ENCODE measurements at places on chromosomes 3 and 15.

DNA sequence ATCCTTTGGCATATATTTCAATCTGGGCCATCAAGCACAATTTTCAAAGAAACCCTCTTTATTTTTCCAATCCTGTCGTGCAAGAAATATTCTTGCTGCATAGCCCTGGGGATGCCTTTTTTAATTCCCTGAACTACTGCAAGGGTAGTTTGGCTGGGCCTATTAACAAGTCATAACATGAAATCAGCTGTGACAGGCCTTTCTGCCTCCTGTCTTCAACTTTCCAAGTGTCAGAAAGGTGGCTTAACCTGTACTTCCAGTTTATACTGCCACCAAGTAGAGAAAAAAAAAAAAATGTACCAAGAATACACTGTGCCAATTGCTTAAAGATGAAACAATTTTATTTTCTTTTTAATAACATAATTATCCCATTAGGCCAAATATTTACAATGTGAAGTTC is 32.4 kb upstream of the SPPL2A start:
- no peak for DNase-seq

DNA sequence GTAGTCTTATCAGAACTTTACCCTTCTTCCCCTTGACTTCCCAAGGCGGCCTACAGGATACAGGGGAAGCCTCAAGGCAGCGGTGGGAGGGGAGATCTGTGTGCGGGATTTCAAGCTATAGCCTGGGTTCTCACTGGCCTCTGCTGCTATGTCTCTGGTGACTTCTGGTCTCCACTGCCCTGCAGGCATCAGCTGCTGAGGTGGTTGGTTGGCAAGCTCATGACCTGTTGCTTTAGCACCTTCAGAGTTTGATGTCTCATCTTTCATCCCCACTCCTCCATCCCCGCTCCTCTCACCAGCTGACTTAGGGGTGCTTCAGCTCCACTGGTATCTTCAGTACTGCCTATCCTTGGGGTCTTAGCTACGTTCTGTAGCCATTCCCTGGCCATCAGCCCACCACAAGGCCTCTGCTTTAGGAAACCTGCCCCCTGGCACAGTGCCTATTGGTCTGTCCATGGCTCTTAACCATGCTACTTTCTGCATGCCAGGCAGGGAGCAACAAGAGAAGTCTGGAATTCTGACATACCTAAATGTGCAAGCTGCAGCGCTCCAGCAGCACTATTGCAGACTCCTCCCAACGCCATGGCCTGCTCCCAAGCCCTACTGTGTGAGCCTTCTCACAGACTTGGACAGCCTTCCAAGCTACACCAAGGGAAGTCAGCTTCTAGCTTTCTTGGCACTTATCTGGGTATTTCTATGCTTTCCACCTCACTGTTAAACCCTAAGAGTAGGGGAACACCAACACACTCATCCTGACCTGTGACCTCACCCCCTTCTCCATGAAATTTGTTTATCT is 1.8 kb upstream of the YEATS2 start:
- no peak for DNase-seq

DNA sequence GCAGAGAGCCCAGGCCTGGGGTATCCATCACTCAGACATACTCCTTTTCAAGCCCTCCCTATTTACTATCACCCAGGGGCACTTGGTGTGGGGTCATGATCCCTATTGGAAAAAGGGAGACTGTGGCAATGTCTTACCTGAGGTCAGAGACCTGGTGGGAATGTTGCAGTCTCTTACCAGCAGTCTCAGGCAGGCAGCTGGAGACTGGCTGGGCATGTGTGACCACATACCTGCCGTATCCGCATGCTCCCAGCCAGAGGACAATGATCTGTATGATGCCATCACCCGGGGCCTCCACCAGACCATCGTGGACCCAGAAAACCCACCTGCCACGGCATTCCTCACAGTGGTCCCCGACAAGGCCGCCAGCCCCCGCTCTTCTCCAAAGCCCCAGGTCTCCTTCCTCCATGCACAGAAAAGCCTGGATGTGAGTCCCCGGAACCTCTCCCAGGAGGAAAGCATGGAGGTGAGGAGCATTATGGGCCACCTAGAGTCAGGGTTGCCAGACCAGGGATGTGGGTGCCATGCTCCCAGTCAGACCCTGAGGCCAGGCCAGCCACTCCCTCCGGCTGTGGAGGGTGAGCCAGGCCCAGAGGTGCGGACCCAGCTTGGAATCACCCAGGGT is 5.9 kb downstream of the SH2D7 start:
- no peak for DNase-seq

DNA sequence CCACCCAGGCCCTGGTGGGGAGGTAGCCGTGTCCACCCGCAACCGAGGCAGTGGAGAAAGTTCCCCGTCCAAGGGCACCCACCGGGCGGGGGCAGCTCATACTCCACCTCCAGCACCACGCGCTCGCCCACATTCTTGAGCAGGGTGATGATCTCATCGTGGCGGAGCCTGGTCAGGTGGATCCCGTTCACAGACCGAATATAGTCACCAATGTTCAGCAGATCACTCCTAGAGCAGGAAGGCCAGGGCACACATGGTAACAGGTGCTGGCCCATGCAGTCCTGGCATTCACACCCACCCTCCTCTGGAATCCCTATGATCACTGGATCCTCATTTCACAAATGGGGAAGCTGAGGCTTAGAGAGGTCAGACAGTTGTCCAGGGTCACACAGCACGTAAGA is 15.8 kb downstream of the GRIP2 start:
- no peak for DNase-seq

DNA sequence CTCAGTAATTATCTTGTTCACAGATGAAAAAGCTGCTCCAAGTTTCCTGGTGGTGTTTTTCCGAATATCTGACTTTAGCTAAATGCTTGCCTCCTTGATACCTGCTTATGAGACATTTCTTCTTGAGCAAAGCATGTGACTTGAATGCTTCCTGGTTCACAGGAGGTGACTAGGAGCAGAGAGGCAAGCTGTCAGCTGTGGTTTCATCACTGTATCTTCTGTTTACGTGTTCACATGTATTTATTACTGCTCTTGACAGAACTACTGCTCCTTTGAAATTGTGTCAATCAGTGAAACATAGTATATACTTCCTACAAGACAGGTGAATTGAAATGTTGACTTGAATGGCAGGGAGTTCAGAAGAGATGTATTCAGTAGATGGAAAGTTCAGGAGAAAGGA is 8.9 kb upstream of the SPPL2A start:
- peak; percentile 36 for DNase-seq

GRCh38 chr15:67305506-67305905 is 50.9 kb downstream of the IQCH start:
- no peak for DNase-seq

DNA sequence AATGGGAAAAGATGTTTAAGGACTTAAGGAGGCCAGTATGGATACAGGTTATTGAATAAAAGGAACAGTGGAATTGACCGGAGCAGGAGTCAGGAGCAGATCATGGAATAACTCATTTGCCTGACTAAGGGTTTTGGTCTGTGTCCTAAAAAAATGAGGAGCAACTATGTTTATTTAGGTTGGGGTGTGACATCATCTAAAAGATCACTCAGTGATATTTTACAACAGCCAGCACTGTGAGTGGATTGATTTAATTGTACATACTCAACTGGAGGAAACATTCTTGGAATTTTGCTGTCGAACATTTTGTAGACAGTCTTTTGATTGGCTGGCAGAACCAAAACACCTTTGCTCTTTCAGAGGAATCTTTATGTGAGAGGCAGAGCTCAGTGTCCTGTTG is 348.6 kb upstream of the CDIN1 start:
- DNase-seq, result no peak

GRCh38 chr15:88491158-88491557 is 23.6 kb downstream of the MRPS11 start:
- no peak for DNase-seq

GRCh38 chr3:52349611-52350395 is 33.7 kb downstream of the DNAH1 start:
- DNase-seq, result no peak

DNA sequence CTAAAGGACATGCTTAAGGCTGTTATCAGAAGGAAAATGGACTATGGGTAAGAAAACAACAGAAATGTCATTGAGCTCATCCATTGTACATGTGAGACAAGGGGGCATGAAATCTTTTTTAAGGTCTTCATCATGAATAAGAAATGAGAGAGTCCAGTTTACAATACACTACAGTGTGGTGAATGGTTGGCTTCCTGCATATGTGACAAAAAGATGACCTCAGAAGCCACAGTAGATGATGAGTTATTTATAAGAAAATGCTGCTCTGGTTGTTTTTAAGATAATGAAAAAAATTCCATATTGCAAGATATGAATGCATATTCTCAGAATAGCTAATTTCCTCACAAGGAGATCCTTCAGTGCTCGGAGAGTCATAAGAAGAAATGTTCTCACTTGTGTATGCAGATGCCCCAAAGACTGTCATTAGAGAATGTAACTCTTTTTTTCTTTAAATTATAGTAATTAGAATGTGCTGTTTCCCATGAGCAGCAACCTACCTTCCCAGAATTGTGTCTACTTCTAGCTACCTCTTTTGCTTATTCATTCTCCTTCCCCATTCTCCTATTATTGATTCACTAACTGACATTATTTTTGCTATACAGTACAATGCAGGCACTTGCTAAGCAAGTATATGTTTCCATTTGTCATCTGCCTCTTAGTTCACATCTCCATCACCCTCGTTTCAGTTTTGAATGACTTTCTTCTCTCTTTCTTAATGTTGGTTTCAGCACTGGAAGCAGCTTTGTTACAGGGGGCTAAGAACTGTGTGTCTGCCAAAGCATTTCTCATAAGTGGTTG is 152.0 kb upstream of the PEX5L start:
- no peak for DNase-seq

- DNase-seq, result no peak
Observed at GRCh38 chr3:116927918-116928317, 218.3 kb downstream of the TUSC7 start.

- DNase-seq, result peak; percentile 97
Observed at GRCh38 chr15:72783004-72783639, 436 bp downstream of the ADPGK start.

DNA sequence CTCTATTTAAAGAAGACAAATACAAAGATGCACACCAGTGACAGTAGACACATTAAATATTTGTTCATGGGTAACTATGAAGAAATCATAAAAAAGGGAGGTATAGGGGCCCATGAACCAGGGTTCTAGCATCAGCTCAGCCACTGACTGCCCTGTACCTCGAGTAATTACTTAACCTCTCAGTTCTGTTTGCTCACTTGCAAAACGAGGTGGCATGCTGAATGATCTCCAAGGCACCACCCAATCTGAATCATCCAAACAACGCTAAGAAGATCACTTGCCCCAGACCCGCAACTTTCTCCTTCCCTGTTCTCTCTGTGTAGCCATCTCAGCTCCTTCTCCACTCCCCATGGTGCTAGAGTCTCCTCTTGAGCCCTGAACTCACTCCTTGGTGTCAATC is 374.7 kb downstream of the VPS13C start:
- no peak for DNase-seq

DNA sequence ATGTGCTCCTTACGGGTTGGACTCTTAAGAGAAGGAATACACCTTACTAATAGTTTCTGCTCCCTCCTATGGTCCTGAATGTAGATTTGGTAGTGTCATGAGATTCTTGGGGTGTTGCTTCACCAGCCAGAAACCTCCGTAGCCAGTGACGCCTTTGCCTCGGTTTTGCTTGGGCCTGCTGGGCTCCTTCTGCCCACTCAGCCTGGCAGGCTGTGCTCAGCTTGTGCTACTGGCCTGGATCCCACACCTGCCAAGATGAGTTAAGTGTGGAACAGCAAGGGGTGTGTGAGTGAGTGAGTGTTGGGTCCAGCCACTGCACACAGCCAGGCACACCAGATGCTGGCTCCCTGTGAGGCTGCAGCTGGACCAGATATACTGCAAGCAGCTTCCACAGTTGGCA is 560.1 kb downstream of the NLGN1 start:
- DNase-seq, result no peak

- no peak for DNase-seq
Observed at GRCh38 chr3:141259821-141260629, 28.4 kb downstream of the PXYLP1 start.

- DNase-seq, result no peak
Observed at GRCh38 chr15:45401665-45402161, 23.4 kb upstream of the GATM start.

- no peak for DNase-seq
Observed at GRCh38 chr3:127486321-127486944, 104.1 kb downstream of the TPRA1 start.

GRCh38 chr15:58724466-58724865 is 25.0 kb downstream of the ADAM10 start:
- DNase-seq, result peak; percentile 43

DNA sequence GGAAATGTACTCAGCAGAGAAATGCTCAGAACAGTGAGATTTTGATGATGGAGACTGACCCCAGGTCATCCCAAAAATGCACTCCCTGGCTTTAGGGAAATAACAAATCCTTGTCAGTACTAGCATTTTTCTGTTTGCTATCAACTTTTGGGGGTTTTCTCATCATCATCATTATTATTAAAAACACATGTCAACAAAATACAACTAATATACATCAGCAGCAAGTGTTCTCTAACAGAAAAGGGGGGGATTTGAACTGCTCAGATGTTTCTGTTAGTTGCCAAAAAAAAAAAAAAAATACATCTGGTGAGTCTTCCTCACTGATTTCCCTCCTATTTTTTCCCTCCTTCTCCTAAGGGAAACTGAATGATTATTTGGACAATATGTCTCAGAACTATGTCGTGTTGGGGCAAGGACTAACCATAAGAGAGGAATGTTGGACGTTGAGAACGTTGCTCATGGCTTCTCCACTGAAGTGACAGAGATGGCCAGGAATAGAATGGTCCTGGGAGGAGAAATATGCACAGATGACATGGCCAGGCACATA is 230.0 kb upstream of the MCTP2 start:
- no peak for DNase-seq

GRCh38 chr3:66404197-66404596 is 96.6 kb downstream of the LRIG1 start:
- DNase-seq, result no peak

DNA sequence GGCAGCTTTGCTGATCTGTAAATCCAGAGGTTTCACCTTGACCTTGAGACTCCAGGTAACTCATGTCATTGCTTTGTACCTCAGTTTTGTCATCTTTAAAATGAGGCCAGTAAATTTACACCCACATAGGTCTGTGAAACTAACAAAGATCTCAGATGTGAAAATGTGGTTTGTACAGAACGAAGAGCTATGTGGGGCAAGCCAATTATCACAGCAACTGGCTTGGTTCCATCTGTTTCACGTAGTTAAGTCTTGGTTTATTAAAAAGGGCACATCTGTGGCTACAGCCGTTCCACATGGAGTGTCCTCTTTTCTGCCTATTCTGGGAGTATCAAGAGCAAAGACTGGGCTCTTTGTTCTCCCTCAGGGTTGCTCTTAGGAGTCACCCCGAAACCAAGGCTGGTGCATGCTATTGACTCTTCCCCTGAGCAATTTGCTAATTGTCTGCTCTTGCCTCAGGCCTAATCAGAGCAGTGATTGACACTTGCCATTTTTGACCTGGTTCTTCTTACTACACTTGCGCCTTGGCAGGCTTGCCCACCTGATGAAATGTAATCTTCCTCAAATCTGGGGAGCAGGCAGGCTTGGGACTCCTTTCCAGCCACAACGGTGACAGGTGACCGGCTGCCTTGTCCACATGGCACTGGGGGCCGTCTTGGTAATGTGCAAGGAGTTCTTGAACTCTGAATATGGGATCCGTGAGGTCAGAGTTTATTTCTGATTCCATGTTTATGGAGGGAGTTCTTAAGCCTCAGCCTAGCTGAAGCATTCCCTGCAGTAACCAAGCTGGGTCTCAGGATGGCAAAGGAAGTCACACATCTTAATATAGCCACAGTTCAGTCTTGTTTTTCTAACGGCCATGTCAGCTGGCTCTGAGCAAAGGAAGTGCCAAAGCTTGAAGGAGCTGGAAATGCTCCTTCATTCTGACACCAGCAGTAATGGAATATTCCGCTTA is 40.1 kb downstream of the EAF1 start:
- DNase-seq, result no peak

- peak; percentile 48 for DNase-seq
Observed at GRCh38 chr3:143644370-143645089, 203.7 kb downstream of the SLC9A9 start.

Measured in suppressor macrophage treated with lipopolysaccharide for 4 hours (primary cell).